ENCODE measurements at places on chromosomes 13 and 19. TPM values are rescaled to one million over a fixed set of nuclear protein-coding genes. Genes with fewer than 3 reads are reported as not detected.

DNA sequence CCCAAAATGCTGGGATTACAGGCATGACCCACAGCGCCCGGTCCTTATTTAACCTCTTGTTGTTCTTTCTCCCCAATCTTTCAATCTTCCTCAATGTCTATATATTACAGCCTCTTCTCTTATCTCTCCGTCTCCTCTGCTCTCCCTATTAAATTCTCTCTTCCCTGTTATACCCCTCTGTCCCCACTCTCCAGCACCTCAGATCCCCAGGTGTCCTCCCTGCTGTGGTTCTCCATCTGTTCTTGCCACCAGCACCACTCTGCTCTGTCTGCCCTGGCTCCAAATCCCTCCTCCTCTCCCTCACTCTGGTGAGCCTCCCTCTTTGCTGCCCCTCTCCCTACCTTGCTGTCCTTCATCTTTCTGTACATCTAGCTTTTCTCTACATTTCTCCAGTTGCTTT lies 1.1 kb downstream of the ZNF600 start:
- peaks cover 3% of the 10 kb centered on the region for H3K4me1 ChIP-seq
- no peak for DNase-seq
- H3K4me3 ChIP-seq: peak overlapping the region; percentile 49
- no peaks in the 10 kb centered on the region for H3K36me3 ChIP-seq
- H3K27me3 ChIP-seq: no peaks in the 10 kb centered on the region

Gene RASIP1
- 16.2 TPM for polyA plus RNA-seq

- peak overlapping the region; percentile 100 for H3K4me3 ChIP-seq
- peak; percentile 58 for DNase-seq
- H3K27me3 ChIP-seq: no peaks in the 10 kb centered on the region
- H3K4me1 ChIP-seq: peaks cover 22% of the 10 kb centered on the region
Observed at GRCh38 chr19:660793-661426, 2.1 kb downstream of the RNF126 start.

DNA sequence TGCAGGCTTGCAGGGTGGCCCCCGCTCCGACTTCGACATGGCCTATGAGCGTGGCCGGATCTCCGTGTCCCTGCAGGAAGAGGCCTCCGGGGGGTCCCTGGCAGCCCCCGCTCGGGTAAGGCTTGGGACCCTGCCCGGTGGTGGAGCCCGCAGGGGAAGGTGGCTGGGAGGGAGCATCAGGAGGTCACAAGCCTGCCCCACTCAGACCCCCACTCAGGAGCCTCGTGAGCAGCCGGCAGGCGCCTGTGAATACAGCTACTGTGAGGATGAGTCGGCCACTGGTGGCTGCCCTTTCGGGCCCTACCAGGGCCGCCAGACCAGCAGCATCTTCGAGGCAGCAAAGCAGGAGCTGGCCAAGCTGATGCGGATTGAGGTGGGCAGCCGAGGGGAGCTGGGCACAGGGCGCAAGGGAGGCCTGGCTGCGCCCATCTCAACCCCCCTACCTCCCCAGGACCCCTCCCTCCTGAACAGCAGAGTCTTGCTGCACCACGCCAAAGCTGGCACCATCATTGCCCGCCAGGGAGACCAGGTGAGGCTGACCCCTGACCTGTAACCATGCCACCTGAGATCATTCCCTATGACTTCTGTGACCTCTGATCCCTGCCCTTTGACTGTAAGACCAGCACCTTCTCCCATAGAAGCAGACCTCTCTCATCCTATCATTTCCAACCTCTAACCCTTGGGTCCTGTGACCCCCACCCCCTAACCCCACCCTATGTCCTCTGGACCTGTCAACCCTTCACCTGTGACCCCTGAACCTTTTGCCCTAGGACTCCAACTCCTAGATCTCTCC lies 7.2 kb downstream of the PNPLA6 start:
- H3K27ac ChIP-seq: no peak overlapping the region

DNA sequence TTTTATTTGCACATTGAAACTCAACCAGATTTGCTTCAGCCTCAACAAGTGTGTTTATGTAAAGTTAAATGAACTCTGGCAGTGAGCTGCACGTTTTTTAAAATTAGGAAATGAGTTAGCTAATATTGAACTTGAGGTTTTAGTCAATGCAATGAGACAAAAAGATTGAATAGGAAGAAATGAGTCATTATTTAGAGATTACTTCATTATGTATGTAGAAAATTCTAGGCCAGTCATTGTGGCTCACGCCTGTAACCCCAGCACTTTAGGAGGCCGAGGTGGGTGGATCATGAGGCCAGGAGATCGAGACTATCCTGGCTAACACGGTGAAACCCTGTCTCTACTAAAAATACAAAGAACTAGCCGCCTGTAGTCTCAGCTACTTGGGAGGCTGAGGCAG lies 22.8 kb upstream of the CD70 start:
- no peak overlapping the region for H3K4me3 ChIP-seq
- no peaks in the 10 kb centered on the region for H3K4me1 ChIP-seq
- no peak for DNase-seq
- H3K36me3 ChIP-seq: no peaks in the 10 kb centered on the region
